Esophagus muscularis mucosa (tissue), 4 donors: ENCODE measurements at places on chromosomes 2 and 18. TPM values are rescaled to one million over a fixed set of nuclear protein-coding genes. Genes with fewer than 3 reads are reported as not detected.

DNA sequence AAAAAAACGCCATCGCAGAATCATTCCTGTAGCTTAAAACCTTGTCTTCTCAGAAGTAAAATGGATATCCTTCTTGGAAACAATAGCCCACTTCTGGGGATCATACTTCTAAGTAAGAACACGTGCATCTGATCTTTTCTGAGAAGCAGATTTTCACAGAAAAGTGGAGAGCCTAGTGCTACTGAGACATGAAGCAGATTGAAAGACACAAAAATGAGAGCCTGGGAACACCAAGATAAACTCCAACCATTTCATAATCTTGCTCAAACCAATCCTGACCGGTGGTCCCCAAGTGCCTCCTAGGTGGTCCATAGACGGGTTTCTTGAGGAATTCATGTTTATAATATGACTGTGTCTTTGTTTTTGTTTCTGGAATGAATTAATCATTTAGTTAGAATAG, 191.2 kb downstream of the IRS1 start:
- H3K4me1 ChIP-seq, result no peaks in the 10 kb centered on the region
- H3K27me3 ChIP-seq, result no peaks in the 10 kb centered on the region
- no peak for DNase-seq
- H3K27ac ChIP-seq, result no peak overlapping the region

DNA sequence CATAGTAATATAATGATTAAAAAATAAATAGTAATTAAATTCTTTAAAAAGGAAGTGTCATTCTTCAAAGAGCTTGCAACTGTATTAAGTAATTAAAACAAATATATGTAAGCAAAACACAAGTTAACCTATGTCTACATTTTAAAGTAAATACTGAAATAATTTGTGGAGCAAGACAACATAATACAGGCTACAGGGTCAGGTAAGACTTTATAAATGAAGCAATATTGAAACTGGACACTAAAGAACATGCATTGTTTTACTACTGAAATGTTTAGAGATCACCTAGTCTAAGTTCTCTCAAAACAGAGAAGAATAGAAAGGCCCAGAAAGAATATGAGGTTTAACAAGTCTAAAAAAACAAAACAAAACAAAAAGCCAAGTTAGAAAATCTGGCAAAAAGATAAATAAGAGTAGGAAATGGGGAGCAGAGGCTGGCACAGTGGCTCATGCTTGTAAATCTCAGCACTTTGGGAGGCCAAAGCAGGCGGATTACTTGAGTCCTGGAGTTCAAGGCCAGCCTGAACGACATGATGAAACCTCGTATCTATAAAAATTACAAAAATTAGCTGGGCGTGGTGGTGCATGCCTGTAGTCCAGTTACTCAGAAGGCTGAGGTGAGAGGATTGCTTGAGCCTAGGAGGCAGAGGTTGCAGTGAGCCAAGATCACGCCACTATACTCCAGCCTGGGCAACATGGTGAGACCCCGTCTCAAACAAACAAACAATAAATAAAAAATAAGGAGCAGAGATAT, 34.4 kb downstream of the VPS54 start:
- no peaks in the 10 kb centered on the region for H3K27me3 ChIP-seq
- H3K27ac ChIP-seq, result no peak overlapping the region
- no peak for DNase-seq
- H3K4me3 ChIP-seq, result no peak overlapping the region
- H3K4me1 ChIP-seq, result no peaks in the 10 kb centered on the region

DNA sequence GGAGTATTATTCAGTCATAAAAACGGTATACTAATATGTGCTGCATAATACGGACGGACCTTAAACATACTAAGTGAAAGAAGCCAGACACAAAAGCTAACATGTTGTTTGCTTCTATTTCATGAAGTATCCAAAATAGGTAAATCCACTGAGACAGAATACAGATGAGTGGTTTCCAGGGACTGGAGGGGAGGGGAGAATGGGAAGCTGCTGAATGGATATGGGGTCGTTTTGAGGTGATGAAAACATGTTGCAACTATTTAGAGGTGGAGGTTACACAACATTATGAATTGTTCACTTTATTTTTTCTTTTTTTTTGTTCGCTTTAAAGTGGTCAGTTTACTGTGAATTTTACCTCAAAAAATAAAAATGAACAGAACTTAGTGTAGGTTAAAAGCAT, 52.9 kb downstream of the RAB10 start:
- H3K36me3 ChIP-seq, result no peaks in the 10 kb centered on the region
- no peak overlapping the region for H3K27ac ChIP-seq
- no peaks in the 10 kb centered on the region for H3K27me3 ChIP-seq
- DNase-seq, result no peak
- H3K4me3 ChIP-seq, result no peak overlapping the region
- peaks cover 33% of the 10 kb centered on the region for H3K4me1 ChIP-seq

The ZNF385B gene
- 3.2 TPM for total RNA-seq

The SERPINB13 gene
- not detected for total RNA-seq

DNA sequence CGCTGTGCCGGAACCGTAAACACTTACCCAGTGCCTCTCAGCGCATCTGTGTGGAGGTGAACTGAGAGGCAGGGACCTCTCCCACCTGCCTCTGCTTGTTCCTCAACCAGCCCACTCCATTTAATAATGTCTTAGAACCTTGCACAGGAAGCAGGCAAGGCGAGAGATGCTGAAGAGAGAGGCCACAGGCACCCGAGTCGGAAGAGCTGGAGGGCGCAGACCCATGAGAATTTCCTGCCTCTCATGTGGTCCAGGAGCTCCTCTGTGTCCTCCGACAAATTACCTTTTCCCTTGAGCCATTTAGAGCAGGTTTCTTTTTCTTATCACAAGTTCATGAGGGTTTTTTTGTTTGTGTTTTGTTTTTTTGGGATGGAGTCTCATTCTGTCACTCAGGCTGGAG, 4.9 kb upstream of the RFX8 start:
- no peak overlapping the region for H3K4me3 ChIP-seq
- H3K27me3 ChIP-seq, result no peaks in the 10 kb centered on the region
- peaks cover 5% of the 10 kb centered on the region for H3K4me1 ChIP-seq
- DNase-seq, result no peak
- no peaks in the 10 kb centered on the region for H3K36me3 ChIP-seq

DNA sequence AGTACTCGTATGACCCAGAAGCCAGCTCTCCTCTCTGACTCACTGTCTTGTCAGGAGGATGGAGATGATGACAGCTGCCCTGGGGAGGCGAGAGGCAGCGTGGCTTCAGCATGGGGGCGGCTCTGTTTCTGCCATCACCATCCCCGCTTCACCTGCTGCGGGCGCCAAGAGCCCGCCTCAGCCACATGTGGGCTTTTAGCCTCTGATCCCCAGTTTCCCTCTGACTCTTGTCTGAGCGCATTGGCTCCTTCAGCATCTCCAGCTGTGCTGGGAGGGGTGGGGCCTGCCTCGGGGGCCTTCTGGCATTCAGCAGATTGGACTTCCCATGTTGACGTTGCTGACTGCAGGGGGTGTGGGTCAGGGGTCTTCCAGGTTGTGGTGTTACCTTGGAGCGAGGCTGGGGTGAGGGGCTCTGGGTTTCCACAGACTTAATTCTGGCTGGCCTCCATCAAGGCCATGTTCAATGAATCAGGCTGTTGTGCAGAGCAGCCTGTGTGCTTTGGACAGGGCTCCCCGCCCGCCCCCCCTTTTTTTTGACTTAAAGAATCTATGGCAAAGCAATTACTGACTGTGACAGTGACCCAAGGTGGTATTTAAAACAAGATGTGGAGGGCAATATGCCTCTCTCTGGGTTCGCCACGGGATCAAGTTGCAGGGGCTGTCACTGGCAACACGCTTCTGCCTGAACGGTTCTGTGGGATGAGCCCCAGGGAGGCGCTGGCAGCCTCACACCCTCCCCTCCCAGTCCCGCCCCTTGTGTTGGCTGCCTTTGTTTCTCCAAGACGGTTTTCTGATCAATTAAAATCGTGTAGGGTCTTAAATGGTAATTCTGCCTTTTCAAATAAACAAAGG, 228.3 kb downstream of the LDLRAD4 start:
- peak overlapping the region; percentile 7 for H3K27ac ChIP-seq
- peak overlapping the region; percentile 18 for H3K4me3 ChIP-seq
- H3K27me3 ChIP-seq, result no peaks in the 10 kb centered on the region
- peaks cover 35% of the 10 kb centered on the region for H3K4me1 ChIP-seq

- no peak overlapping the region for H3K4me3 ChIP-seq
- no peak overlapping the region for H3K27ac ChIP-seq
- no peak for DNase-seq
- no peaks in the 10 kb centered on the region for H3K36me3 ChIP-seq
These were observed 425.8 kb downstream of the NRXN1 start for GRCh38 chr2:50606145-50606544.

- no peak overlapping the region for H3K27ac ChIP-seq
- no peaks in the 10 kb centered on the region for H3K36me3 ChIP-seq
- no peak for DNase-seq
- H3K4me1 ChIP-seq, result peaks cover 53% of the 10 kb centered on the region
- no peaks in the 10 kb centered on the region for H3K27me3 ChIP-seq
- H3K4me3 ChIP-seq, result no peak overlapping the region
These were observed 104.0 kb downstream of the COBLL1 start for GRCh38 chr2:164737612-164738081.

DNA sequence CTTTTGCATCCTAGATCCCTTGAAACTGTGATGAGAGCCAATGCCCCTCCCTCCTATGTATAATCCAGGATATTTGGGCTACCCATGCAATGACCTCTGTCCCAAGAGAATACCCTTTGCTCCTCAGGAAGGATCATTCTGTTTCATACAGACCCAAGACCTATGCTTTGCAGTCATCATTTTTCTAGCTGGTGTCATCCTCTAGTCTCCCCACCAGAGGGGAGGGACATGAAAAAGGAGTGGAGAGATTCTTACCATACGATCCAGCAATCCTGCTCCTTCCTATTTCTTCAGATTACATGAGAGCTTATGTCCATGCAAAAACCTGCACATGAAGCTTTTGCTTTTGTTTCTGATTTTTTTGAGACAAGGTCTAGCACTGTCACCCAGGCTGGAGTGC, 13.8 kb upstream of the GIGYF2 start:
- H3K27me3 ChIP-seq, result peaks cover 9% of the 10 kb centered on the region
- H3K4me3 ChIP-seq, result no peak overlapping the region
- H3K36me3 ChIP-seq, result no peaks in the 10 kb centered on the region
- H3K27ac ChIP-seq, result no peak overlapping the region

DNA sequence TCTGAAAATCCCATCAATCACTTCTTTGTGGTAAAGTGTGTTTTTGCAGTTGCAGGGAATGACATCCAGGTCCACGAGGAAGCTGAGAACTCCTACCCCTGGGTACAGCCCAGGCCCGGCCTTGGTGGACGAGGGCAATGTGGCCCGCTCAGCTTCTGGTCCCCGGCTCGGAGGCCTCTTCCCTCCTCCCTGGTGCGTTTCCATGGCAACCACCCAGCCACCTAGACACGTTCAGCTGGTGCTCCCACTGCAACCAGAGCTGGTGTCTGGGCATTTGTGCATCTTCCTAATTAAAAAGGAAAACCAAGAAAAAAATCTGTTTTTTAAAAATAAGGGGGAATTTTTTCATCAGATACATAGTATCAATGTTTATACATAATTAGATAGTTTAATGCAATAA, 603.6 kb upstream of the SALL3 start:
- no peaks in the 10 kb centered on the region for H3K36me3 ChIP-seq
- no peak overlapping the region for H3K27ac ChIP-seq
- no peak overlapping the region for H3K4me3 ChIP-seq
- H3K4me1 ChIP-seq, result no peaks in the 10 kb centered on the region

DNA sequence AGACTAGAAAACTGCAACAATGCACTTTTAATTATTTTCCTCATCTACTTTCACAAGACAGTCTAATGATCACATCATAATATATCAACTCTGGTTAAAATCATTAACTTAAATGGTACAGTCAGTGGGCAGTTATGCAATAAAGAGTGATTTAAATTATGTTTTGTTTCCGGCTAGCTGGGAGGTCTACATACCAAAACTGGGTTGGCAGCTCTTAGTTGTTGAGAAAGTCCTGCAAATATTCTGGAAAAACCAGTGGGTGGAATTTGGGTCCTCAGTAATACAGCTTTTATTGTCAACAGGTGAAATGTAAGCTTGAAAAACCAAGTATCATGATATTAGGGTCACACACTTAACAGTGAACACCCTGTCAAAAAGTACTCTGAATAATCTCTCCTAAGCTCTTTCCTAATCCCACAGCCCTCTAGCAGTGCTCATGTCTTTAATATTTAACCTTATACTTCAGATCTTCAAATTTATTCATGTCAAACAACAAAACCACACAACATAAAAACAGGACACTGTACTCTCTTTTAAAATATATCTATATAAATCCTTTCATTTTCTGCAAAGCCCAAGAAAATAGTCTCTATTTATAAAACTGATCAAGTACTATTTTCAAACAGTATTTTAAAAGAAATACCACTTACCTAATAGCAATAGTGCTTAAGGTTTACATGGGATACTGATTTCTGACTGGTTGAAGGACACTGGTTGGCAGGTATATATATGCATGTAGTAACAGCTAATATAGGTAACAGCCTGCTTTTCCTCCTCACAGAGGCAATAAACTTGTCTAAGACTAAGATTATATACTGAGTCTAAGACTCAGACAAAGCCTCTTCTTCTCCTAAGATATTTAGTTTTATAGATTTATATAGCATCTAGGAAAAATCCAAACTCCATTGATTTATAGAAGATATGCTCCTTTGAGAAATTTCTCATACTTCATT, 103.8 kb downstream of the GAREM1 start:
- no peaks in the 10 kb centered on the region for H3K27me3 ChIP-seq
- no peak for DNase-seq
- no peak overlapping the region for H3K27ac ChIP-seq

DNA sequence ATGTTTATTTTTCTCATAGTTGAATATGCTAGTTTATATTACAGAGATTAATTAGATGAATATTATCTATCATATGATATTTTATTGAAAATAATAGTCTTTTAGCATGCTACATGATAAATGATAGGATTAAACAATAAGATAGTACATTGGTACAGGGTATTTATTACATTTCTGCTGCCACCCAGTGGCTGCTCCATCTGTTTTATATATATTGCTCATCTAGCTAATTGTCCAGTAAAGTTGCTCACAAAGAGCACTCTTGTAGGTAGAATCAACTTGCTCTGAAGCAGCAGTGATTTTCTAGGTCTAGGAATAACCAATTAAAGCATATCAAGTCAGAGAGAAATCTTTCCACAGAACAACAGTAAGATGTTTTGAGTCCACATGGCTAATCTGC, 183.3 kb downstream of the ASXL3 start:
- H3K36me3 ChIP-seq, result no peaks in the 10 kb centered on the region
- H3K27ac ChIP-seq, result no peak overlapping the region
- peaks cover 7% of the 10 kb centered on the region for H3K4me1 ChIP-seq
- no peak for DNase-seq

The C2orf81 gene
- total RNA-seq, result 0.66 TPM

DNA sequence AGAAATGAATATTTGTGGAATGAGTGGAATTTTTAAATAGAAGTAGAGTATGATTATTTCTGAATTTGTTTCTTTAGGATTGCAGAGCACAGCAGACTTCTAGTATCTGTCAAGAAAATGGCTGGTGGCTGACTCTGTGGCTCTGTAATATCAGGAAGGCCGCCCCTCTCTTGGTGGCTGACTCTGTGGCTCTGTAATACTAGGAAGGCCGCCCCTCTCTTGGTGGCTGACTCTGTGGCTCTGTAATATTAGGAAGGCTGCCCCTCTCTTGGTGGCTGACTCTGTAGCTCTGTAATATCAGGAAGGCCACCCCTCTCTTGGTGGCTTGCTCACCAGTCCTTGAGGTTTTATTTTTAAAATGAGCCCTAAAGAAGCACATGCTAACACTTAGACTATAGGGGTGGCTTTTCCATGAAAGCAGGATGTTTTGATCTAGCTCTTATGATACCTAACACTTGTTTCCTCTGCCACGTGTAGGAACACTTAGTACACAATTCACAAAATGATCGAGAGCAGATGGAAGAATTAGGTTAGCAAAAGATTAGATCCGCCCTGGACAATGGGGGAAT, 85.1 kb upstream of the TTC39C start:
- DNase-seq, result no peak
- peaks cover 29% of the 10 kb centered on the region for H3K4me1 ChIP-seq
- H3K4me3 ChIP-seq, result no peak overlapping the region

The INHA gene
- not detected for total RNA-seq

The PTPN2 gene
- total RNA-seq, result 16.9 TPM
